Uterine smooth muscle cell (primary cell): ENCODE measurements at places on chromosomes 13 and 19. TPM values are rescaled to one million over a fixed set of nuclear protein-coding genes. Genes with fewer than 3 reads are reported as not detected.

Gene COX6B2
- not detected in 2 replicates for total RNA-seq

Gene TUBA3C
- total RNA-seq: not detected in 2 replicates

Gene NLRP4
- total RNA-seq: not detected in 2 replicates

Gene TNFSF13B
- 2.9 and 5.5 TPM in 2 replicates for total RNA-seq

Gene IFNL1
- total RNA-seq: not detected in 2 replicates

Gene CEACAM8
- not detected in 2 replicates for total RNA-seq

Gene CALR3
- 0.22 TPM in 1 of 2 replicates, not detected in the other for total RNA-seq
